ENCODE measurements at places on chromosomes 3 and 15.
A peak's percentile ranks its signal among the peaks of the same experiment; 100 is the strongest.

DNA sequence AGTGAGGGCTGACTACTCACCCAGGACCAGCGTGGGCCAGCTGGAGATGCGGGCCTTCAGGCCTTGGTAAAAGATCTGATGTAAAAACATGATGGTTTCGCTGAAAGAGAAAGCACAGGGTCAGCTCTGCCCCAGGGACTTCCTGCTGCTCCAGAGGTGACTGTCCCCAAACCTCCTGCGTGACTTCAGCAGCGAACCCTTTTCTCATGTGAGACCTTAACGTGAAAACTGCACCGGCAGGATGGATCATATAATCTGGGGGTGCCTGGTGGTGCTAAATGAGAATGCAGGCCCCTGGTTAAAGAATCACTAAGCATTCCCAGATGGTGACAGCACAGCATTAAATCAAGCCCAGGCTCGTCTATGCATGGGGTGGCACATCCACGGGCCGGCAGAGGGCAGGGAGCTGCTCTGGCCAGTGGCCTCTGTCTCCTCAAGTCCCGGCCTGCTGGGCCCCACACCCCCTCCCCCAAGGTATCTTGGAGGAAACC lies 55.4 kb downstream of the RASGRF1 start:
- DNase-seq = no peak

DNA sequence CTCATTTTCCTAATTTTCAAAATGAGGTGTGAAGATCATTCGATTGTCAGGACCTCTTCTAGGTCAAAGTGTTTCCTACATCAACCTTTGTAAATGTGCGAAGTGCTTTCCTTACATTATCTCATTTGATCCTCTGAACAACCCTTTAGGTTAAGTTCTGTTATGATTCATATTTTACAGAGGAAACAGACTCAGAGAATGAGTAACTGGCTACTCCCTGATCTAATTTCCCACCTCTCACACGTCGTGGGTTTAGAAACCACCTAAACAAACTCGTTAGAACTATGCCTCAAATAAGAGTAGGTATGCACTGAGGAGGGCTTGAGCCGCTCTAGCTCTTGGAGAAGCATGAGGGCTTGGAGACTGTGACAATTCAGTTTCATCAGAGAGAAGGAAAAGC lies 148.6 kb downstream of the CD47 start:
- no peak for DNase-seq

DNA sequence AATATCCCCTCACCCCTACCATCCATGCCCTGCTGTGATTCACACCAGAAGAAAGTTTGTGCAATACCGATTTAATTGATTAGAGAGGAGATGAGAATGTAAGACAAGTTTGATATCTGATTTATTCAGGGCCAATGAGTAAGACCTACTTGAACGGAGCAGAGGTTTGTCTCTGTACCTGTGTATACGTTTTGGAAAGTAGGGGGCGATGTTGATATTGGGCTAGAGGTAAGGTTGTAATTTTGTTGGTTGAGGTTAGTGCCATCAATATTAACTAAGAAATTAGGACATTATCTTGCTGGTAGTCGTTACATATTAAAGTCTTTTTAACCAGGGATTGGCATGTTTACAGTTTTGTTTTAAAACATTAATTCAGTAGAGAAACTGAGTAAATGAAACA lies 20.5 kb downstream of the EAF2 start:
- DNase-seq = no peak

- peak; percentile 50 for DNase-seq
Observed at GRCh38 chr3:196537319-196537984, 22.3 kb upstream of the SMCO1 start.

GRCh38 chr3:30399394-30400181 lies 206.8 kb upstream of the TGFBR2 start:
- DNase-seq = no peak

DNA sequence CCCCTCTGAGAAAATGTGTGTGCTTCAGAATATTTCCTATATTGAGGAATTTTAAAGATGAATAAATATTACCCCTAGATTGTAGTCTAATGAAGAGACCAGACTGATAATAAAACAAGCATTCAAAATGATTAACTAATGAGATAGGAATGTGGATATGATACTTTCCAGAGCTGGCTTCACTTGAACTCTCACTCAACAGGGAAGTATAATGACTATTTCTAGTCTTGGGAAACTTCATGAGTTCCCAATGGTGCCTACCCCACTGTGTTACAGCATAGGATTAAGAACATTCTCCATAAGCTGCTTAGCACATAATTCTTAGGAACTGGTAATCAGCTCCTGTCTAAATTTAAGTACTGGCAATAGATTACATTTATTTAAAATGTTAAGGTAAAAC lies 261.5 kb upstream of the ZNF385D start:
- DNase-seq = no peak

DNA sequence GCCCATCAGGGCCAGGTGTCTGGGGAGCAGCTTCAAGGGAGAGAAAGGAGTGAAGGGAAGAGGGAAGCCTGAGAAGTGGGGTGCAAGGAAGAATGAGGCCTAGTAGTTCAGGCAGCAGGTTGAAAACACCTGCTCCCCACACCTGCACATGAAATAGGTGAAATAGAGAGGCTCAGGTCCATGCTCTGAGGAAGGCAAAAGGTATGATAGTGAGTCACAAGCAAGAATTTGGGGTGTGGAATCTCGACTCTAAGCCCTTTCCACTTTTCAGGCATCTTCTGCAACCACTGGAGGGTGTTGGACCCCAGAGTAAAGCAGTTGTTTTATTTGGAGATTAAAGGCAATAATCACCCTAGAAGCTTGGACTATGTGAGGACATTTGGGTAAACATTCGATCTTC lies 157.5 kb downstream of the CTNNB1 start:
- DNase-seq = no peak

DNA sequence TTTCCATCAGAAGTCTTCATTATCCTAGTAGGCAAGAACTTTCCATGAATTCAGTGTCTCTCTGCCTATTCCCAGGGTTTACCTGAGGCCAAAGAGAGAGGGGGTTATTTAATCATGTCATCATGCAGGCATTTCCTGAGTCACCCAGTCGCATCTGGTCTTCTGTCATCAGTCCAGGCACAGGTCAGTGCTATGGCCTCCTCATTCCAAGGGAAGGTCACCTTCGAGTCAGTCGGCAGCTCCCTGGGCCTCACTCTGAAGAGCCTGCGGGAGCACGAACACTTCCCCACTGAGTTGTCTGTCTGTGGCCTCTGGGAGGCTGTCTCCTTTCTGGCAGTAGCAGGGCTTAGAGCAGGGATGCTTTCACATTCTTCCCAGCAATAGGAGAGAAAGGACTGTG lies 26.2 kb upstream of the LRTM1 start:
- DNase-seq = no peak

DNA sequence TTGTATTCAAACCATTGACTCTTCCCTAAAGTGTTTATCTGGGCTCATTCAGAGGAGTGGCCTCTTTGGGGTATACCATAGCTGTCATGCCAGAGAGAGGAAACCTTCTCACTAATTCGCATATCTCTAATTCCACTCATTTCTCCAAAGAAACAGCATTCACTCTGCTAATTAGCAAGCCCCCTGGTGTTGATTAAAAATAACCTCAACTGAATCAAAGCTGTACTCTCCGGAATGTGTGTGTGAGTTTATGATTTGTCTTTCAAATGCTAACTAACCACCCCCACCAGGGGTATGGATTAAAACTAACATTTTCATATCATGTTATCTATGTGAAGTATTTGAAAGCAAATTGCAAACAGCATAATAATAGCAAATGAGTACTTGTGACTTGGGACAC lies 45.5 kb downstream of the PAQR5 start:
- no peak for DNase-seq

GRCh38 chr3:185114756-185115155 lies 38.1 kb downstream of the C3orf70 start:
- DNase-seq = no peak

DNA sequence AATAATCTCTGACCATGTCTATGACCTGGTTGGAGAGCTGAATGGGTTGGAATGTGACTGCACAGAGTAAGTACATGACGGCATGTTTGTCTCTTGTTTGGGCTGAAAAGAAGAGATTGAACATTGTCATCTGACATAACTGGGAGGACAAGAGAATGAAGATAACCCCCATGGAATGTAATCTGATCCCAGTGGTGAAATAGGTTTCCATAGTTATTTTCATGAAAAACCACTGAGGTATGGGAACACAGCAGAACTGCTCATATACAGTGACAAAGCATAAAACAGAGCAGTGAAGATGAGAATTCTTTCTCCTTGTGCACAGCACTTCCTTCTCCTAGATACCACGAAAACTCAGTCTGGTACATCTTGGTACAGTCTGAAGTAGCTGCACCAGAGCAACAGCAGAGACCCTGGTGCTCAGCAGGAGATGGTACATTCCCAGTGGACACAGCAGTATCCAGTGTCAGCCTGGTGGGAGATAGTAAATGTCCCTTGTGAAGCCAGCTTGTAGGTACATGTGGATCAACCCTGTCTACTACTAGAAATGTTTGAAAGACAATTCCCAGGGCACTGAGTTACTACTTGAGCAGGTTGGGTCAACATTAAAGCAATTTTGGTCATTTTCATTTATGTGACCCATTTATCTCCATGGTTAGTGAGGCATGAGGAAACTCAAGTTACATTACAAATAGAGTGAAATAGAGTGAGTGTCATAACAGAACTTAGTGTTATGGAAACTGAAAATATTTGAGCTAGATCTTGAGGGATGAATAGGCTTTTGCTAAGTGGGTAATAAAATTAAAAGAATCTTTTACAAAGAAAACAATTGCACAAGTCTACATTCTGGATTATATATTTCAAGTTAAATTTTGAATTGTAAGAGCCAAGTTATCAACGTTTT lies 178.3 kb downstream of the SUCNR1 start:
- DNase-seq = no peak

- DNase-seq = no peak
Observed at GRCh38 chr3:172031996-172032395, 7.4 kb upstream of the FNDC3B start.

GRCh38 chr15:75348034-75348561 lies 1.3 kb downstream of the NEIL1 start:
- DNase-seq = no peak

DNA sequence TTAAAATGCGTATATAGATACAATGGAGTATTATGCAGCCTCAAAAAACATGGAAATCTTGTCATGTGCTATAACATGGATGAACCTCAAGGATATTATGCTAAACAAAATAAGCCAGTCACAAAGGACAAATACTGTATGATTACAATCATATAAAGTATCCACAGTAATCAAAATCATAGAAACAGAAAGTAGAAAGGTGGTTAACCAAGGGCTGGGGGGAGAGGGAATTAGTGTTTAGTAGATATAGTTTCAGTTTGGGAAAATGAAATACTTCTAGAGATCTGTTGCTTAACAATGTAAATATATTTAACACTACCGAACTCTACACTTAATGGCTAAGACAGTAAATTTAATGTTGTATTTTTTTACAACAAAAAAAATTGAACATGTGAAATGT lies 9.0 kb downstream of the TOP2B start:
- no peak for DNase-seq

DNA sequence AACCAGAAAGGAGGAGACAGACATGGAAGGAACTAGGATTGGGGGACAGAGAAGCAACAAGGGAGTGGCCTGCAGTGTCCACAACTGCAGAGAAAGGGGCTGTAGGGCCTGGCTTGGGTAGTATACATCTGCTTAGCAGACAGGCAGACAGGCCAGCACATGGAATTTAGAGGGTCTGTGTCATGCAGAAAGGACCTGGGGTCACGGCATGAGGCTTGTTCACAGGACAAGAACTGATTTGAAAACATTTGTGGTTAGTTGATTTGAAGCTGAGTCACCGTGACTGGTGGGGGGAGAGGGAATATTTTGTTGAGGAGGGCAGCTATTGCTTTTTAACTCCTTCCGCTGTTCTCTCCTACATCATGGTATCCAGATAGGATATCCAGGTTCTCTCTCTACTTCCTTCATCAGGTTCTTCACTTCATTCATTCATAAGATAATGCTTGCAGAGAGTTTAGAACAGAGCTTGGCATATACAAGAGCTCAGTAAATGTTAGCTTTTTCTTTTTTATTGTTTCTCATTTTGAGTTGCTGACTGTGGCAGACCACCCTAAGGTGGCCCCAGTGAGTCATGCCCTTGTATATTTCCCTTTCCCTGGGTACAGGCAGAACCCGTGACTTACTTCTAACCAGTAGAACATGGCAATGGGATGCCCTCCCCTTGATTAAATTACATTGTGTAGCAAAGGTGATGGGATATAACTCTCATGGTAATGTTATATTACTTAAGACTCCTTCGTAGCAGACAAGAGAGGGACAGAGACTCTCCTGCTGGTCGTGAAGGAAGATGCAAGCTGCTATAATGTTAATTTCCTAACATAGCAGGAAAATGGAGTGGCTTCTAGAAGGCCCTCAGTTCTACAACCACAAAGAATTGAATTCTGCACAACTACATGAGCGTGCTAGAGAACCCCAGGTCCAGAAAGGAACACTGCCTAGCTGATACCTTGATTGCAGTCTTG lies 95.0 kb upstream of the NMNAT3 start:
- no peak for DNase-seq

- DNase-seq = no peak
Observed at GRCh38 chr3:7962301-7962700, 539.3 kb upstream of the LMCD1 start.

DNA sequence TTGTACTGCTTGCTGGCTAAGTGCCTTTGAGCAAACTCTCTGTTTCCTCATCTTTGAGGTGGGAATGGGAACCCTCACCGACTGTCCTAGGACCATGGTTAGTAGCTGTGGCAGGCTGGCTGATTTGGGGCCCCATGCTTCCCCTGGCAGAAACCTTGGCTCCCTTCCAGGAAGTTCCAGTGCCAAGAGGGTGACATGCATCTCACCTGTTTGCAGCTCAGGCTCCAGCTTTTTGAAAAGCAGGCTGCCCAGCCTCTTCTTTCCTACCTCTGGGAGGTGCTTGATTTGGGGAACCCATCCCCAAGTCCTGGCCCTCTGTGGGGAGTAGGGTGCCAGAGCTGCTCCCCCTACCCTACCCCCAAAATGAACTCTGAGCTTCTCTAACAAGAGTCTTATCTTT lies 50.8 kb downstream of the RAB11A start:
- DNase-seq = no peak

GRCh38 chr3:33940149-33940548 lies 141.7 kb downstream of the PDCD6IP start:
- no peak for DNase-seq

GRCh38 chr3:8441969-8442559 lies 59.6 kb upstream of the LMCD1 start:
- DNase-seq = no peak

DNA sequence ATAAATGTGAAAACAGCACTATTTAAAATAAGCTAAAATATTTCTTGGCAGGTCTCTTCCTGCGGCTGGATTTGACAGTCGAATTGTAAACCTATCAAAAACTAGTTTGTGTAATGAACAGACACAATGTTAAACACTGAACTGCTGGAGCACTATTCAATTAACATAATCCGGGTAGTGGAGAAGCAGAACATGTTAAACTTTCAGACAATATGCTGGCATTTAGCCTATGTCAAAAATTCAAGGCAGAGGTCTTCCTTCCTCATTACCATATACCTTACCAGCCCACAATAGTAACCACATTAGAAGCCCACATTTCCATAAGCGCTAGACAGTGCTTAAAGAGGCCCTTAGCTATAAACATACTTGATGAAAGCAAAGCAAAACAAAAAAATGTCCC lies 1042.9 kb downstream of the ROBO1 start:
- no peak for DNase-seq
